ENCODE measurements at places on chromosomes 5 and 9. TPM values are rescaled to one million over a fixed set of nuclear protein-coding genes. Genes with fewer than 3 reads are reported as not detected.

The GPR150 gene
- polyA plus RNA-seq: 0.11 TPM

The NEURL1B gene
- 37.9 TPM for polyA plus RNA-seq

DNA sequence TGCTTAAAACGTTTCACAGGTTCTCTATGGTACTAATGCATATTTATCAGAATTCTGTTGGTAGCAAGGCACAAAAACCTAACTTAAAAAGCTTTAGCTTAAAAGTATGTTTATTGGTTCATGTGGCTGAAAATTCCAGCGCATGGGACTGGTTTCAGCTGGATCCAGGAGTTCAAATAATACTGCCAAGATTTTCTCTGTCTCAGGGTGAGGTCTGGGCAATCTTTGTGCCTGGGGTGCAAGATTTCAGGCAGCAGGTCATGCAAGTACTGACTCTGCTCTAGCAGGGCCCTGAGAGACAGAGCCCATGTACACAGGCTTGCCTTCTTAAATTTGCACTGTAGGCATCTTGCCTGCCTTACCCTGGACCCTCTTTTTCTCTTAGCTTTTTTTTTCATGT, 134.2 kb upstream of the GAS1 start:
- H3K4me1 ChIP-seq: no peaks in the 10 kb centered on the region
- H3K36me3 ChIP-seq: no peaks in the 10 kb centered on the region
- no peak for DNase-seq
- no peak overlapping the region for H3K4me3 ChIP-seq

DNA sequence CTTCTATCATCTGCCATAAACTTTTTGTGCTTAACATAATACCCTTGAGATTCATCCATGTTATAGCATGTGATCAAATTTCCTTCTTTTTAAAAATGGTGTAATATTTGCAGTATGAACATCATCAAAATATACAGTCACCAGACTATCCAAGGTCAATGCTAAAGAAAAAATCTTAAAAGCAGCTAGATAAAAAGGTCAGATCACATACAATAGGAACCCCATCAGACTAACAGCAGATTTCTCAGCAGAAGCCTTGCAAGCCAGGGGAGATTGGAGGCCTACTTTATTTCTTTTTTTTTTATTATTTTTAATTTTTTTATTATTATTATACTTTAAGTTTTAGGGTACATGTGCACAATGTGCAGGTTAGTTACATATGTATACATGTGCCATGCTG, 37.2 kb downstream of the FAM170A start:
- no peaks in the 10 kb centered on the region for H3K4me1 ChIP-seq
- no peaks in the 10 kb centered on the region for H3K27me3 ChIP-seq
- no peak overlapping the region for H3K27ac ChIP-seq
- no peak overlapping the region for H3K4me3 ChIP-seq
- H3K36me3 ChIP-seq: no peaks in the 10 kb centered on the region
- DNase-seq: no peak

The RGS7BP gene
- 0.04 TPM for polyA plus RNA-seq

GRCh38 chr5:131595088-131596033, 39.7 kb downstream of the RAPGEF6 start:
- H3K4me1 ChIP-seq: peaks cover 22% of the 10 kb centered on the region
- H3K4me3 ChIP-seq: no peak overlapping the region
- no peaks in the 10 kb centered on the region for H3K27me3 ChIP-seq
- no peak for DNase-seq
- no peak overlapping the region for H3K27ac ChIP-seq

- no peaks in the 10 kb centered on the region for H3K27me3 ChIP-seq
- peak; percentile 69 for DNase-seq
- peak within 1 kb of the TSS; percentile 84 for H3K4me3 ChIP-seq
These were observed at the start of gene PHYKPL for GRCh38 chr5:178232124-178232919. PHYKPL (minus strand) TSS chr5:178232802; CDS start chr5:178232550, 252 bp downstream.

DNA sequence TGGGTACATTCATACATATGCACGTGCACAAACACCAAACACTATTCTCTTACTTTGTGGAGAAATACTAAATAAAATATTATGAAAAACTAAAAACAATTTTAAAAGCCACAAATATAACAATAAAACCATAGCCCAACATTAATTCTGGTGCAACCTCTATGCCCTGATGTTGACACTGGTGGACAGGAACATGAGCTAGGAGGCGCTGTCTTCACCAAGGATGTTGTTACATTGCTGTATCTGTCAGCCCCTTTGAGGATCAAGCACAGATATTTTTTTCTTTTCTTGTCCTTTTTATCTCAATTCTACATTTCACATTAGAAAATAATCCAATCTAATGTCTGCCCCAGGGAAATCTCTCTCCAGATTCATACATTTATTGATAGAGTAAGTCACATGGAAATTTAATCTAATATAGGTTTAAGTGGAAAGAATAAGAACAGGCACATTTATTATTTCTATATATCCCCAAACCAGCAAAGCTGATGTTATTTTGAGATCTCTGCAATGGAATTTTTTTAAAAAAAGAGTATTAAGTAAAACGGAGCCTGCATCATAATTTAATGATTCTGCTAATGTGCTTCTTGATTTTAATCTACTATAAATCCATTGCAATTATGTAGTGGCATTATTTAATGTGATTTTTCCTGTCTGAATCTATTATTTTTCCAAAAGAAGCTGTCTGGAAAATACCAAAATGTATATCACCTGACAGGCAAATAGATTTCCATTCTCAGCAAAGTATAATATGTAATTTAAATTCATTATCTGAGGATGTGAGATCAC, 716.5 kb downstream of the MTRR start:
- H3K27me3 ChIP-seq: no peaks in the 10 kb centered on the region
- no peaks in the 10 kb centered on the region for H3K4me1 ChIP-seq
- DNase-seq: no peak
- H3K27ac ChIP-seq: no peak overlapping the region
- H3K36me3 ChIP-seq: no peaks in the 10 kb centered on the region

DNA sequence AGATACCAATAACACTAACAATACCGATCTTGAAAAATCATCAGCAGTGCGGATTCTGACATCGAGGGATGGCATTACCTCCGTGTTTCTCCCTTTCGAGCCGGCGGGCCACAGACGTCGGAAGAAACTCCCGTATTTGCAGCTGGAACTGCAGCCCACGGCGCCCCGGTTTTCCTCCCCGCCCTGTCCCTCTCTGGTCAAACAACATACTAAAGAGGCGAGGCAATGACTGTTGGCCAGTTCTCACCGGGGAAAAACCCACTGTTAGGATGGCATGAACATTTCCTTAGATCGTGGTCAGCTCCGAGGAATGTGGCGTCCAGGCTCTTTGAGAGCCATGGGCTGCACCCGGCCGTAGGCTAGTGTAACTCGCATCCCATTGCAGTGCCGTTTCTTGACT, 32.8 kb downstream of the OLFM1 start:
- no peaks in the 10 kb centered on the region for H3K36me3 ChIP-seq
- H3K4me1 ChIP-seq: no peaks in the 10 kb centered on the region
- no peak overlapping the region for H3K4me3 ChIP-seq
- DNase-seq: peak; percentile 10
- H3K27me3 ChIP-seq: no peaks in the 10 kb centered on the region
- H3K27ac ChIP-seq: no peak overlapping the region

The CDC20B gene
- polyA plus RNA-seq: not detected

GRCh38 chr5:127060470-127060985, 12.8 kb downstream of the C5orf63 start:
- H3K27ac ChIP-seq: no peak overlapping the region
- H3K27me3 ChIP-seq: no peaks in the 10 kb centered on the region
- no peaks in the 10 kb centered on the region for H3K4me1 ChIP-seq
- peaks cover 16% of the 10 kb centered on the region for H3K36me3 ChIP-seq
- DNase-seq: no peak

DNA sequence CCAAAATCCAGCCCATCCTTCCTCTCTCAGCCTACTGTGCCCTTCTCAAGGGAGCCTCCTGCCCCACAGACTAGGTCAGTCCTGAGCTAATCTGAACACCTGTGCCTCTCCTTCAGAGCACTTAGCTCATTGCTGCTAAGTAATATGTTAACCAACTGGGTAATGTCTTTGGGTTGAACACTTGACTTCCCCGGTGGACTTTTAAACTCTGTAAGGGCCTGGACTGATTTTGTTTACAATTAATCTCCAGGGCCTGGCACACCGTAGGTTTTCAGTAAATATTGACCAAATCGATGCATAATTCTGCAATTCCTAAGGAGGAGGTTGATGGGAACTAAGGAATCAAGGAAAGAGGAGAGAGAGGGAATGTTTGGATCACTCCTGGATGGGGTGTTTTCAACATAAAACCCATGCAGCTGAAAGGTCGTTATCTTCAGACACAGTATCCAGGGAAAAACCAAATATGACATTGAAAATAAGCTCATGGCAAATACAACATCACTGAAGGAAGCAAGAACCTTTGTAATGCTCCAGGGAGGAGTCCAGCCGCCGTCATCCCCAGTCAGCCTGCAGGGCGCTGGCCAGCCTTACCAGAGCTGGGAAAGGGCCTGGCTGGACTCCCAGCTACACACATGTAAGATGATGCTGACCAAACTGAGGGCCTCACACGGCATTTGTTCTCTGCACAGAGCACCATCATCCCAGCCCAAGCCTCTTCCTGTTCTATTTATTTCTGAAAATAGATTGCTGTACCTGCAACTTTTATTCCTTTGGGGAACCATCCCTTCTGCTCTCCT, 166.3 kb downstream of the C5orf15 start:
- no peak overlapping the region for H3K27ac ChIP-seq
- H3K4me1 ChIP-seq: no peaks in the 10 kb centered on the region
- peak; percentile 69 for DNase-seq
- H3K27me3 ChIP-seq: peaks cover 3% of the 10 kb centered on the region
- no peaks in the 10 kb centered on the region for H3K36me3 ChIP-seq

DNA sequence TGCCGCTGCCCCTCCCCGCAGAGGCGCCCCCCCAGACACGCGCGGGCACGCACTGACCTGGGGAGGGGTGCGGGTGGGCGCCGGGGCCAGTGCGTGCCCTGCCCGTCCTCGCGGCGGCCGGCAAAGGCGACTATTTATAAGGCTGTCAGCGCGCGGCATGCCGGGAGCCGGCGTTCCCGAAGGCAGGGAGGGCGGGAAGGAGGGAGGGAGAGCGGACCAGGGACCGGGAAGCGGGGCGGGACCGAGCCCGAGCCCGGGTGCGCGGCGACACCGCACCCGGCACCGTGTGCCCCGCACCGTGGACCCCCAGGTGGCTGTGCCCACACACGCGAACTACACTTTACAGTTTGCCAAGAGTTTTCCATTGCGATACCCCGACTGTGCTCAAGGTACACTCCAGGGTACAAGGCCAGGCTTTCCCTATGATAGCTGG, at the start of gene AK1:
Gene AK1, minus strand, starts transcription at position 110 of the 433 bp plus-strand sequence. CDS start 3,058 bp downstream, outside the sequence.
- H3K36me3 ChIP-seq: peaks cover 7% of the 10 kb centered on the region
- H3K27ac ChIP-seq: peak within 1 kb of the TSS; percentile 93
- peak within 1 kb of the TSS; percentile 65 for H3K4me3 ChIP-seq
- peak; percentile 88 for DNase-seq

- no peak overlapping the region for H3K27ac ChIP-seq
- H3K4me1 ChIP-seq: no peaks in the 10 kb centered on the region
- H3K27me3 ChIP-seq: no peaks in the 10 kb centered on the region
- no peaks in the 10 kb centered on the region for H3K36me3 ChIP-seq
- no peak for DNase-seq
These were observed 612.6 kb upstream of the ST8SIA4 start for GRCh38 chr5:101515721-101516120.

The FREM1 gene
- polyA plus RNA-seq: 0.29 TPM

DNA sequence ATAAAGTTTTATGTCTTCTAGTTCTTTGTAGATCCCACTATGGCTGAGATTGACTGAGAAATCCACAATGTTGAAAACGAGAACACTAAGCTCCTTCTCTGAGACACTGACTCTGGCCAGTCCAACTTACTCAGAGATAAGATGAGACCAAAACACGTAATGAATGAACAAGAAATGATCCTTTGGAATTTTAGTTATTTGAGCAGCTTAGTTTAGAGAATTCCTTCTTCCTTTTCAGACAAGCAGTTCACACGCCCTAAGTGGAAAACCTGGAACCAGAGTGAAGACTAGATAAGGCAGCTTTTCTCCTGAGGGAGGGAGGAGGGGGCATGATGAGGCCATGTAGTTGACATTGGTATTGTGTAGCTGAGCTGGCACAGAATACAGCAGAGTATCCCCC, 139.6 kb downstream of the GABRB2 start:
- H3K27ac ChIP-seq: no peak overlapping the region
- no peak overlapping the region for H3K4me3 ChIP-seq
- no peaks in the 10 kb centered on the region for H3K27me3 ChIP-seq
- no peaks in the 10 kb centered on the region for H3K36me3 ChIP-seq
- H3K4me1 ChIP-seq: no peaks in the 10 kb centered on the region

The GADD45G gene
- polyA plus RNA-seq: 37.3 TPM

- H3K4me1 ChIP-seq: peaks cover 12% of the 10 kb centered on the region
- H3K27ac ChIP-seq: no peak overlapping the region
- H3K27me3 ChIP-seq: no peaks in the 10 kb centered on the region
- peaks cover 54% of the 10 kb centered on the region for H3K36me3 ChIP-seq
- no peak overlapping the region for H3K4me3 ChIP-seq
These were observed 42.0 kb downstream of the FBXO38 start for GRCh38 chr5:148425808-148426207.

The SMIM33 gene
- polyA plus RNA-seq: not detected

- H3K27me3 ChIP-seq: no peaks in the 10 kb centered on the region
- no peak overlapping the region for H3K4me3 ChIP-seq
- no peaks in the 10 kb centered on the region for H3K4me1 ChIP-seq
- DNase-seq: no peak
- no peak overlapping the region for H3K27ac ChIP-seq
These were observed 203.8 kb upstream of the RAI14 start for GRCh38 chr5:34452170-34452828.

The PCA3 gene
- not detected for polyA plus RNA-seq

- H3K4me3 ChIP-seq: no peak overlapping the region
- H3K27ac ChIP-seq: no peak overlapping the region
- no peaks in the 10 kb centered on the region for H3K36me3 ChIP-seq
- no peak for DNase-seq
- H3K4me1 ChIP-seq: no peaks in the 10 kb centered on the region
These were observed 204.7 kb upstream of the RFX3 start for GRCh38 chr9:3730511-3730922.

GRCh38 chr5:143790457-143791112, 21.4 kb upstream of the HMHB1 start:
- H3K4me3 ChIP-seq: no peak overlapping the region

The BARHL1 gene
- polyA plus RNA-seq: not detected

DNA sequence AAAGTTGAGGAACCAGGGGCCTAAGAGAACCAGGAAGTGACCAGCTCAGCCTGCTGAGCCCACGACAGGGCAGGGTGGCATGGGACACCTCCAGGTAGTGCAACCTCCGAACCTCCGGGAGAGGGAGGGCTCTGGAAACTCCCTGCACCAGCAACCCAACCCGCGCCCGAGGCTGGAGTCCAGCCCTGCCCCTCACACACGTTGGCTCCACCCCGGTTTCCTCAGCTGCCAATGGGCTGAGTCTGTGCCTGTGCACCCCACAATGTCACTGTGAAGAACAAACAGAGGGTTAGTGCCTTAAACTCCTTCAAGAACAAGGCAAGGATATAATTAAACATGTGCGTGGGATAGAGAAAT, 17.0 kb upstream of the UNC5A start:
- DNase-seq: no peak
- no peaks in the 10 kb centered on the region for H3K4me1 ChIP-seq
- H3K36me3 ChIP-seq: no peaks in the 10 kb centered on the region
- H3K27me3 ChIP-seq: peaks cover 95% of the 10 kb centered on the region
- no peak overlapping the region for H3K4me3 ChIP-seq

DNA sequence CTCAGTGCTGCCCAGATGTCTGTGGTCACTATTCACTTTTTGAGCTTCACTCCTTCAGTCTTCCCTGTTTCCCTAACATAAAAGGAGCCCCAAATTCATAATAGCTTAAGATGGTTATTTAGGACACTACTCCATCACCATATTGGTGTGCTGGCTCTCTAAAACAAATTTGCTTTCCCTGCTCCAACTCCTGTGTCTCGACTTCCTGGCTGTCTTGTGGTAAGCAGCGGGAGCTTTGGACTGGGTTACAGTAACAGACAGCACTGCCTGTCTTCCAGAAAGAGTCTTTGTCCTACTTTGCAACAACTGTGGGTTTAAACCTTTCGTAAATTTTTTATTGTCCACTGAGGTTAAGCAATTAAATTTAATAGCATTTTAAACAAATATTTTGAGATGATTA, 389.4 kb downstream of the CDH9 start:
- no peaks in the 10 kb centered on the region for H3K4me1 ChIP-seq
- no peak overlapping the region for H3K4me3 ChIP-seq
- no peaks in the 10 kb centered on the region for H3K27me3 ChIP-seq
